ENCODE measurements at places on chromosomes 1 and 21.

GRCh38 chr1:209780268-209780667 lies 4.1 kb downstream of the C1orf74 start:
- no peaks in the 10 kb centered on the region for H3K27me3 ChIP-seq
- H3K4me3 ChIP-seq = no peak overlapping the region
- no peak overlapping the region for H3K27ac ChIP-seq
- H3K36me3 ChIP-seq = peaks cover 3% of the 10 kb centered on the region
- H3K4me1 ChIP-seq = peaks cover 4% of the 10 kb centered on the region

GRCh38 chr1:211541720-211542477 lies 37.1 kb downstream of the SLC30A1 start:
- H3K27ac ChIP-seq = no peak overlapping the region
- no peaks in the 10 kb centered on the region for H3K27me3 ChIP-seq
- H3K4me3 ChIP-seq = no peak overlapping the region
- peaks cover 4% of the 10 kb centered on the region for H3K4me1 ChIP-seq

DNA sequence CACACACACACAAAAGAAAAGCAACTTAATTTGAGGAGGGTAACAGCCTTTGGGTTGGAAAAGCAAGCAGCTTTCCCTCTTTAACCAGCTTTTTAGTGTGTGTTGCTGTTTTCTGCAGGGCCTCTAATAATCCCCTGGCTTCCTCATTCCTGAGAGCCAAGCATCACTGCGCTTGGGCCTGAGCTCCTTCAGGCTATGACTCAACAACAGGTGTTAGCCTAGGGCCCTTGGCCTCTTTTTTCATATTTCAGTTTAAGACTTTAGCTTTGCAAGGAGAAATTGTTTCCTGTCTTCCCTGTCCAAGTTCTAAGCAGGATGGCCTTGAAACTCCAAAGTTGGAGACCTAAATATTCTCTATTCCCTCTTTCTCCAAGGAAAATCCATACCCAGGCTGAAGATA lies 26.2 kb upstream of the SNX27 start:
- DNase-seq = no peak
- H3K4me3 ChIP-seq = no peak overlapping the region

DNA sequence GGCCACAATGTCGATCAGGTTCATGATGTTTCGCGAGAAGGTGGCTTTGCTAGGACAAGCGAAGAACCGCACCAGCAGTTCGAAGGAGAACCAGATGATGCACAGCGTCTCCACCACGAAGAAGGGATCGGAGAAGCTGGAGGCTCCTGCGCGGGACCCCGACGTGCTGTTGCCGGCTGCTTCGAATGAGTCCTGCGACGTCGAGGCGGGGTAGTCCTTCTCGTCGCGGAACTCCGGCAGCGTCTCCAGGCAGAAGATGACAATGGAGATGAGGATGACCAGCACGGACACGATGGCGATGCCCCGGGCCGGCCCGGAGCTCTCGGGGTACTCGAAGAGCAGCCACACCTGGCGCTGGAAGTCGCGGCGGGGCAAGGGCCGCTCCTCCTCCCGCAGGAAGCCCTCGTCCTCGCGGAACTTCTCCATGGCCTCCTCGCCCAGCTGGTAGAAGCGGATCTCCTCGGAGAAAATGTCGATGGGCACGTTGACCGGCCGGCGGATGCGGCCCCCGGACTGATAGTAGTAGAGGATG lies 869 bp downstream of the KCNA3 start:
- no peak overlapping the region for H3K27ac ChIP-seq
- H3K4me3 ChIP-seq = peak overlapping the region; percentile 55
- no peaks in the 10 kb centered on the region for H3K36me3 ChIP-seq
- no peak for DNase-seq

GRCh38 chr1:218752126-218752525 lies 407.0 kb downstream of the TGFB2 start:
- no peaks in the 10 kb centered on the region for H3K36me3 ChIP-seq
- no peaks in the 10 kb centered on the region for H3K4me1 ChIP-seq
- no peak for DNase-seq

Measured in neuronal stem cell (in vitro differentiated cells).